Stimulated activated CD4-positive, alpha-beta T cell treated with anti-CD3 and anti-CD28 coated beads, Interleukin-1b, Interleukin-23, amount 100 ng/mL, for 1 hour (primary cell): ENCODE measurements at places on chromosomes 3 and 15.

GRCh38 chr3:189122526-189123205 is 49.1 kb upstream of the TPRG1 start:
- DNase-seq, result no peak

DNA sequence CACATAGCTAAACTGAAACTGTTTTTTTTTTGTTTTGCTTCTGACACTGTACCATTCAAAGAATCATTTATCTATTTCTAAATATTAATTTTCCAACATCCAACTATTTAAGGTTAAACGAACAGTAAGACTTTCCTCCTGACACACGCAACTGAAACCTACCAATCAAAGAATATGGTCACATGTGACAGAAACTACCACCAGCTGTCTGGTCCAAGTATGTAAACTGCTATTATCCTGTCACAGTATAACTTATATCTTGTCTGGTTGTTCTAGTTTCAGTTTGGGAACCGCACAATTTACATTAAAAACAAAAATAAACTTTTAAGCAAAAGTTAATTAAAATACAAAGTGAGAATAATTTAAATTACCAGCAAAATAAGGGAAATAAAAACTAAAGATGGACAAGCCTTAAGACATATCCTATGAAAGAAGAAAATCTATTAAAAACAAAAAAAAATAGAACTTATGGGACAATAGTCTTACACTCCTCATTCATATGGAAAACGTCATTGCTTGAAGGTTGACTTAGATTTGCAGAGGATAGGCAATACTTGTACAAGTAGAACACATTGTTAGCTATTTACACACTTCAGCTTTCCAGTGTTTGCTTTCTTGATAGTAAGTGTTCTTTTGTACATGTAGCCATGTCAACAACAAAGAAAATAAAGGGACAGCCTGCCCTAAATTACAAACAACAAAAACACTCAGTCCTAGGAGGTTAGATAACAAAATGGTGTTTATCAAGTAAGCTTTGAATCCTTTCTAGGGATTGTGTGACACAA is 26.8 kb upstream of the CHRM5 start:
- DNase-seq, result no peak

DNA sequence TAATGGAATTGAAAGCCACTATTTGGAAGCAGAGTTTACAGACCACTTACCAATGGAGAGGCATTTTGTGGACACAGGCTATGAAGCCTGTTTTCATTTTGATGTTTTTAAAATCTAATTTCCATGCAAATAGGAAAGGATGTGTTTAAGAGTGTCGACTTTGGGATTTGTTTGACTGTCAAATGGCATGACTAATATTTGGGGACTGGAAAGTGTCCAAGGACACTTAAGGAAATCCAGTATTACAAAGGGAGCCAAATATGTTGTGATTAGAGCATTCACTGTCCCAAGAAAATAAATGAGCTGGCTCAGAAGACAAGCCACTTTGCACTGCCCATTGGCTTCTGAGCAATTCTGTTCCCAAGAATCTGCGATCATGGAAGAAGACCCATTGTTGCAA is 34.0 kb upstream of the SLC6A11 start:
- no peak for DNase-seq

DNA sequence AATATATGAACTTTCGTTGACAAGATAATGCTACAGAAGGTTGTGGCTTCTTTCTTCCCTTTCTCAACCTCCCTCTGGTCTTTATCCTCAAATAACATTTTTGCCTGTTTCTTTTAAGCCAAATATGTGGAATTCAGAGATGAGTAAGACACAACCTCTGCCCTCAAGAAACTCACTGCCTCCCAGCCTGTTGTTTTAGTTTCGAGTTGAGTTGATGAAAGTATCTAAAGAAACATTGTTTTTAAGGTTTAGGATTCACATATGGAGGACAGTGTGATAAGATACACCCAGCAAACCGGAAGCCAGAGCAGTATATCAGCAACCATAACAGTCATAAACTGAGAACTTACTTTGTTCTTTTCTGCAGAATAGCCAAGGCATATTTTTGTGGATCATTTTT is 218.6 kb downstream of the THSD4 start:
- no peak for DNase-seq

DNA sequence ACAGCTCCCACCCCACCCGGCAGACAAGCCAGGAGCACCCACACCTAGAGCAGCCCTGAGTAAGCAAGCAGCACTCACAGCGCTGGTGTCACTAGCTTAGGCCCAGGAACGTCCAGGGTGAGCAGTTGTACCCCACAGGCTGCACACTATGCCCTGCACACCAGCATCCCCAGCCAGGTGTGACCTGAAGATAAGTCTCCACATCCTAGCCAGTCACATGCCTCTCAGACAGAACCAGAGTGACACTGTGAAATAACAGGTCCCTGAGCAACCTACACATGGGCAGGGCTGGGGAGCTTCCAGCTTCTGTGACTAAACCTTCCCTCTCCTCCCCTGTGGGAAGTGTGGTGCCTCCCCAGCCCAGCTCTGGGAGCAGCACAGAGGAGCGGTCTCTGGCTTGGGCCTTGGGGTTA is 253.6 kb downstream of the UACA start:
- no peak for DNase-seq

GRCh38 chr15:38145651-38146111 is 107.0 kb upstream of the SPRED1 start:
- DNase-seq, result no peak

- no peak for DNase-seq
Measured at GRCh38 chr3:8767667-8768363, 1.6 kb downstream of the OXTR start.

DNA sequence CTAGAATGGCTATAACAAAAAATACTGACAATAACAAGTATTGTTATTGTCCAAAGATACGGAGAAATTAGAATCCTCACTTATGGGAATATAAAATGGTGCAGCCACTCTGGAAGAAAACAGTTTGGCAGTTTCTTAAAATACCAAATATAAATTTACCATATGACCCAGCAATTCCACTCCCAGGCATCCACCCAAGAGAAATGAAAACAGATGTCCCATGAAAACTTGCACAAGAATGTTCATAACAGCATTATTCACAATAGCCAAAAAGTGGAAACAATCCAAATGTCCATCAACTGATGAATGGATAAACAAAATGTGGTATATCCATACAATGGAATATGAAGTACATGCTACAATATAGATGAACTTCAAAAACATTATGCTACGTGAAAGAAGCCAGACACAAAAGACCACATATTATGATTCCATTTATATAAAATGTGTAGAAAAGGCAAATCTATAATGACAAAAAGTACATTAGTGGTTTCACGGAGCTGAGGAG is 9.4 kb downstream of the AAGAB start:
- DNase-seq, result no peak

DNA sequence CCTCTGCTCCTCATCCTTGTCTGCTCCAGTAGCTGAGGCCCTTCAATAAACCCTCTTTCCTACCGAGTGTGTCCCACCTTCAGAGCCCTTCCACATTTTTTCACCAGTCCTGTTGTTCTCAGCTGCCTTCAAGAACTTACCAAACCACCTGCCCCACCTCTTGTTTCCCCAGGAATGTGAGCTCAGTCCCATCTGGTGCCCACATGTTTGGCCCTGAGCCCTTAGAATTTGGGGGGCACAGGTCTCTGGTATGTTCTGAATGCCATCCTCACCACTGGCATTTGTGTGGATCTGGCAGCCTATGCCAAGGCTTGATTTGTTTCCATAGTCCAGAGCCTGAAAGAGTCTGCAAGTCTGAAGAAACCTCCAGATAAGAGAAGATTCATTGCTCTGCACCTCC is 315.2 kb upstream of the PPP2R3A start:
- no peak for DNase-seq

- DNase-seq, result no peak
Measured at GRCh38 chr3:132033471-132033870, 1.3 kb downstream of the CPNE4 start.

GRCh38 chr15:42612367-42612912 is 37.0 kb downstream of the STARD9 start:
- DNase-seq, result no peak

- DNase-seq, result no peak
Measured at GRCh38 chr15:62482785-62483429, 317.8 kb upstream of the C2CD4B start.

DNA sequence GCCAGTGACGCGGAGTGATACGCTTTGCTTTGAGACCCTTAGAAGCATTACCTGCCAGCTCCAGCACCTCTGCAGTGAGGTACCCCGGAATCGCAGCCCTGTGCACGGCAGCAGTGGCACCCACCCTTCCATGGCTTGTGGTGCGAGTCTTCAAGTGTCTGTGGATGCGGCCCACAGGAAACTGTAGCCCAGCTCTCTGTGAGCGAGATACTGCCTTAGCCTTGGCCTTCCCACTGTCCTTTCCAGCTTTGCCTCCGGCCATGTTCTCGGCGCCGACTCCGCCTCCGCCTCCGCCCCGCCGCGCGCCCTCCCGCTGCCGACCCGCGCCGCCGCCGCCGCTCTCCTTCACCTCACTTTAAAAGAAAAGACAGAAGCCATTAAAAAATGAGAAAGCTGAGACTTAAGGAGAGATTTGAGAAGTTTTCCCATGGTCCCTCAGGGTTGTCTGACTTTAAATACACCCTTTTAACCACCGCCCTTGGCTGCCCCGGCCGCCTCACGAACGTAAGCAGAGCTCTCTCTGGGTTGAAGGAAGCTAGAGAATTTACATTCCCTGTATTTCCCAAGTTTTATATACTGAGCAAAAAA is 78.5 kb upstream of the FAM174B start:
- DNase-seq, result no peak

GRCh38 chr3:177606891-177607290 is 409.6 kb upstream of the TBL1XR1 start:
- no peak for DNase-seq

DNA sequence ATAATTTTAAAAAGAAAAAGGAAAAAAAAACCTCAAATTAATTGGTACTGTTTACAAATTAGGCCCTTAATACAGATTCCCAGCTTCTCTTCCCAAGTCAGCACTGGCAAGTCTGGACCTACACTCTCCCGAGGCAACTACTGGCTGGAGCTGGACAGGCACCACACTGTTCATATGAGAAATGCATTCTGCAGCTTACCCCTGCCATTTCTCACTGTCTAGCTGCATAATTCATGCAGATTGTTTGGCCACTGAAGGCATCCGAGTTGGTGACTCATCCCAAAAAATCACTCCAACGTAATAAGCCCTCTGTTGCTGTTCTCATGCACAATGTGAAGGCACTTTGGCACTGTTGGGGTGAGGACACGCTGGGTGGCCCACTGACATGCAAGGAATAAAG is 45.3 kb downstream of the ROPN1B start:
- no peak for DNase-seq

- no peak for DNase-seq
Measured at GRCh38 chr3:130640027-130640426, 106.6 kb downstream of the PIK3R4 start.

- DNase-seq, result no peak
Measured at GRCh38 chr15:92870010-92870591, 30.0 kb upstream of the CHD2 start.

GRCh38 chr3:11718637-11719405 is 75.1 kb upstream of the VGLL4 start:
- no peak for DNase-seq
